ENCODE measurements at places on chromosomes 5 and 9.

GRCh38 chr9:68740561-68740960 is 35.5 kb downstream of the PIP5K1B start:
- DNase-seq: no peak

- no peak for DNase-seq
Observed at GRCh38 chr9:130198501-130199179, 26.4 kb downstream of the NCS1 start.

GRCh38 chr5:147686421-147686820 is 96.1 kb downstream of the JAKMIP2 start:
- DNase-seq: no peak

- DNase-seq: no peak
Observed at GRCh38 chr5:155954701-155955445, 372.1 kb upstream of the SGCD start.

DNA sequence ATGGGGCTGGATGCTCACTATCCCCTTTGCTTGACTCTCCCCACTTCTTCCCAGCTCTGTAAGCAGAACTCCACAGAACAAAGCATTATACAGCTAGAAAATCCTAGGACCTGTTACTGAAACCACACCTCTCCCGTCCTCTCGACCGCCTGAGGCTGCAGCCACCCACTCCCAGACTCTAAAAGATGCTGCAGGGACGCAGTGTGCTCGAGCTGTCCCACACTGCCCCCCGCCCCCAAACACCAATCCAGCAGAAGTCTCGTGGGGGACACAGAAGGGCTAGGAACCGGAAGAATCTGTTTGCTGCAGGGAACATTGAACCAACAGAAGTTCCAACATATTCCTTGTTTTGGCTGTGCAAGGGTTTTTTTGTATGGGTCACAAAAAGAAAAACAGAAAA is 7.6 kb downstream of the CAMK2A start:
- no peak for DNase-seq

DNA sequence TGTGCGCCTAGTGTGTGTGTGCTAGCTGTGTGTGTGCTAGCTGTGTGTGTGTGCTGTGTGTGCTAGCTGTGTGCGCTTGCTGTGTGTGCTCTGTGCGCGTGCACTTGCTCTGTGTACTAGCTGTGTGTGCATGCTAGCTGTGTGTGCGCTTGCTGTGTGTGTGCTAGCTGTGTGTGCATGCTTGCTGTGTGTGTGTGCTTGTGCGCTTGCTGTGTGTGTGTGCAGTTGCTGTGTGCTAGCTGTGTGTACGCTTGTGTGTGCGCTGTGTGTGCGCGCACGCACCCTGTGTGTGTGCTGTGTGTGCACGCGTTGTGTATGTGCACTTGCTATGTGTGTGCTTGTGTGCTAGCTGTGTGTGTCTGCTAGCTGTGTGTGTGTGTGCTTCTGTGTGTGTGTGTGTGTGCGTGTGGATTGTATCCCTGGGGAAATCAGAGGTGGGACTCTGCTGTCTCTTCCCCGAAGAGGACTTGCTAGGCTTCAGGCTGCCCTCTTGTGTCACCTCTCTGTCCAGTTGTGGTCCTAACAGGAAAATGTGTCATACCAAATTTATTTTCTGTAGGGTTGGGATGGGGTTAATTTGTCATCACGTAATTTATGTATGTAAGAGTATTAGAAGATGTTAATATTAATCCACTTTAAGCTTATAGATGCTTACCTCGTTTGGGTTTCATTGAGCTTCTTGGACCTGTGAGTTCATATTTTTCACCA is 38.9 kb downstream of the TPPP start:
- no peak for DNase-seq

DNA sequence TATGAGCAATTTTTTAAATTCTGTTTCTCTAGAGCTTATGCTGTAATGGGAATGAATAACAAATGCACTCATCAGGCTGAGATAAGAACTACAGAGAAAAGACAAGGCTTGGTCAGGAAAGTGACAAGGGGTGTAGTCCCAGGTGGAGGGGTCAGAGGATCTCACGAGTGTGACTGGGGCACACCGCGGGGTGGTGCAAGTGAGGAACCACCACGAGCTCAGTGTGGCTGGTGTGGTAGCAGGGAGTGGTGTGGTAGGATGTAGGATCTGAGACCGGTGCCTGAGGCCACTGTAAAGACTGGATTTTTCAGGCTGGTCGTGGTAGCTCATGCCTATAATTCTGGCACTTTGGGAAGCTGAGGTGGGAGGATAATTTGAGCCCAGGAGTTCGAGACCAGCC is 9.0 kb downstream of the ANXA6 start:
- no peak for DNase-seq

GRCh38 chr5:110718311-110718710 is 8.2 kb downstream of the TMEM232 start:
- no peak for DNase-seq

GRCh38 chr5:126280846-126281245 is 142.4 kb upstream of the GRAMD2B start:
- peak; percentile 15 for DNase-seq

DNA sequence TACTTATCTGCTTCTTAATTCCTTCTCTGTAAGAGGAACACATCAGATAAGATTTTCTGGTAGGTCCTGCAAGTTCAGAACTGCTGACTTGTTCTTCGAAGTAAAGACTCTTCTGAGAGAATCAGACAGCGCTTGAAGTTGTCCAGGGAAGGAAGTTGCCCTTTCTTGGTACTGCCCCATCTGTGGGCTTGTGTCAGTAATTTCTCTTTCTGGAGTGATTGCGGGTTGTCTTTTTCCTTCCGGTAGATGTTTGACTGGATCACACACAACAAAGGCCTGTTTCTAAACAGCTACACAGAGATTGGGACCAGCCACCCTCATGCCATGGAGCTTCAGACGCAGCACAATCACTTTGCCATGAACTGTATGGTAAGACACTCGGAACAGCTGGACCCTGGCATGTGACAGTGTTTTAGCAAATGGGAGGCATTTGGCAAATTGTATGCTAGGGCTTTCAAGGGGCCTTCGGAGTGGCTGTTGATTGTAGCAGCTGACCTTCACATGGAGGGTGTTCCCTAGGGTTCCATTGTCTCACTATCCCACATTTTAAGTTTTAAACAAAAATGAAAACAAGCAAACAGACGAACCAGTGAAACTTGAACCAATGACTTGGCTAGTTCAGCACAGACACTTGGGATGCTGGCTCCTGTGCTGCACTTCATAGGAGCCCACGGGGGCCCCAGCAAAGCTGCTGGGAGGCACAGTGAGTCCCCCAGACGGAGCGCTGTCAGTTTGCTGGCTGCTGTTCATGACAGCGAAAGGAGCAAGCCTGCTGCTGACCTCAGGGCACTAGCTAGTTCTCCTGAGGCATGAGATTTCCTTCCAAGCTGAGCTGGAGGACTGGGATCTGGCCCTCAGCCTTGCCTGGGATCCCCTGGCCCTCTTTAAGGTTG is 149.9 kb downstream of the TRIO start:
- DNase-seq: no peak

GRCh38 chr9:101469026-101469425 is 33.5 kb upstream of the ALDOB start:
- DNase-seq: no peak

DNA sequence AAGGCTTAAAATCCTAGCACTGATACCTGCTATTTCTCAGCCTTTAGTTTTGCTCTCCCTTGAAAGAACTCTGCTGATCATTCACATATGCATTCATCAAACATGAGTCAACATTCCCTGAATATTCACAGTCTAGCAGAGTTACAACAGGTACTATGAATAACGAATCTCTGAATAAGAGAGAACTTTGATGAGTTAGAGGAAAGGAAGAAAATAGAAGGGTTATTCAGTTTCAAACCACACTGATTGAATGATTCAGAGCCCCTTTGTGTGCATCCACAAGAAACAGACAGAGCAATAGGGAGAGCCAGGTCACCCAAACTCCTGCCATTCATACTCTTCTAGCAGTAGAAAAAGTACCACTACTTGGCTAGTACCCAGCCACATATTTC is 36.0 kb downstream of the FOXD1 start:
- no peak for DNase-seq

DNA sequence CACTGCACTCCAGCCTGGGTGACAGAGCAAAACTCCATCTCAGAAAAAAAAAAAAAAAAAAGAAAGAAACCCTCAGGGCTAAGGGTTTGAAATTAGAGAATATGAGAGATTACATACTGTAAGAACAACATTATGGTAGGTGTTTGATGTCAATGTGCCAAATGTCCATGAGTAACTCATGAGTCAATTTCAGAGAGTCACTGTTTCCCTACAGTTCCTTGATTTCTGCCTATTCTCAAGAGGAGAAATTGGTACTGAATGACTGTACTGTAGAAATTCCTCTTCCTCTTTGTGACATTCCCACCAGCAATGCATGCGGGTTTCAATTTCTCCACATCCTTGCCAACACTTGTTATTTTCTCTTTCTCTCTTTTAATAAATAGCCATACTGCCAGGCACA is 35.2 kb downstream of the MARVELD2 start:
- no peak for DNase-seq

DNA sequence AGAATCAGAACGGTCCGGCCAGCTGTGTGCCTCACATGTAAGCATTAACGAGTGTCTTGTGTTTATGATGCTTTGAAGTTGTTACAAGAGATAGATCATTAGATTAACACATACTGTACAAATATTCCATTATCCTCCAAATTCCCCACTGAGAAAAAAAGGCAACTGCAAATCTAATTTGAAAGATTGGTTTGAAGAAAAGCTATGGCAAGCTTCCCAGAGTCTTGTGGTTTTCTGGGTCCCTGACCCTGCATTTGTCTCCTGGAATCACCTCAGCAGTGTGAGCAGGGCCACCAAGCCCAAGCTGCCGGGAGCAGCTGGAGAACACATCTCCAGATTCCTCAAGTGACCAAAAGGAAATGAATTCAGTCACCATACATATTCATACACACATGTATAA is 36.9 kb upstream of the ADAMTS16 start:
- DNase-seq: no peak

DNA sequence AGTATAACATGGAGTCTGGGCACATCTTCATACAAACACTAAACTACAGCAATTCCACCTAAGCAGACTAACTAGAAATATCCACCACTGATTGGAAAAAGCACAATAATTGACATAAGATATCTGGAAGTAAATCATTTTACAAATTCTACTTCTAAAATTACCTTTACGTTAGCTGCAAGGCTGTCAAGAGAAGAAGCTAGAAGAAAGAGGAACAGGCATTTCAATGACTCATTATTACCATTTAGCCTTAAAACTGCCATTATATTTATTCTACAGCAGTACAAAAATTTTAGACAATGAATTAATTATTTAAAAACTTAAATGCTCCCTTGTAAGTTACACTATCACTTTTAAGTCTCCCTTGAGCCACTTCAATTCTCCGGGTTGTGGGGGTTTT is 43.4 kb upstream of the PLPP6 start:
- DNase-seq: no peak

- no peak for DNase-seq
Observed at GRCh38 chr5:136043551-136043950, 14.8 kb downstream of the TGFBI start.

Measured in putamen (tissue), 1 donor.